ENCODE measurements at places on chromosomes 6 and 20. TPM values are rescaled to one million over a fixed set of nuclear protein-coding genes. Genes with fewer than 3 reads are reported as not detected.

DNA sequence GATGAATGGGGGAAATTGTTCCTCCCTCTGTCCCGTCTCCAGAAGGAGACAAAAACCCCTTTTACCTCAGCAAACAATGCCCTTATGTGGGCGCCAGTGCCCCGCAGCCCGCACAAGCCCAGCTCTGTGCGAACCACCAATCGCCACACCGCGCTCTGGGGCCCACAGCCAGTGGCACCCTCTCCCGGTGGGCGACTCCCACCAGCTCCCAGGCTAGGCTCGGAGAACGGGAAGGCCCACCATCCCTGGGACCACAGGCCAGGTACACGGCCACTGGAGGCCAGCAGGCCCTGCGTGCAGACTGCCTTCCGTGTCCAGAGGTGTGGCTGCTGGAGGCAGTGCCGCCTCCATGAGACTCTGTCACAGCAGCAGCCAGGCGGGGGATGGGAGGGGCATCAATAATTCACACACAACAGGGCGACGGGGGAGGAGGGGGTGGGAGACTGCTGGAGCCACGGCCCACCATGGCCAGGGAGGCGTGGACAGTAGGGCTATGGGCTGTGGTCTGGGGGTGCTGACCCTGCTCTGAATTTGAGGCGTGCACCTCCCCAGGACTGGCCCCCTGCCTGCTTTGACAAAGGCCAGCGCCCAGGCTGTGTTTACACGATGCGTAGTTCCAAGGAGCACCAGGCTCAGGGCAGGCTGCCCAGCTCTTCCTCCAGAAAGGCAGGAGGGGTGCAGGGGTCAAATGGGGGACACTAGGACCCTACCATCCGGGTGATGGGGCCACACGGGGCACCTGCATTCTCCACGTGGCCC lies 105.7 kb downstream of the ASXL1 start:
- DNase-seq, result no peak

DNA sequence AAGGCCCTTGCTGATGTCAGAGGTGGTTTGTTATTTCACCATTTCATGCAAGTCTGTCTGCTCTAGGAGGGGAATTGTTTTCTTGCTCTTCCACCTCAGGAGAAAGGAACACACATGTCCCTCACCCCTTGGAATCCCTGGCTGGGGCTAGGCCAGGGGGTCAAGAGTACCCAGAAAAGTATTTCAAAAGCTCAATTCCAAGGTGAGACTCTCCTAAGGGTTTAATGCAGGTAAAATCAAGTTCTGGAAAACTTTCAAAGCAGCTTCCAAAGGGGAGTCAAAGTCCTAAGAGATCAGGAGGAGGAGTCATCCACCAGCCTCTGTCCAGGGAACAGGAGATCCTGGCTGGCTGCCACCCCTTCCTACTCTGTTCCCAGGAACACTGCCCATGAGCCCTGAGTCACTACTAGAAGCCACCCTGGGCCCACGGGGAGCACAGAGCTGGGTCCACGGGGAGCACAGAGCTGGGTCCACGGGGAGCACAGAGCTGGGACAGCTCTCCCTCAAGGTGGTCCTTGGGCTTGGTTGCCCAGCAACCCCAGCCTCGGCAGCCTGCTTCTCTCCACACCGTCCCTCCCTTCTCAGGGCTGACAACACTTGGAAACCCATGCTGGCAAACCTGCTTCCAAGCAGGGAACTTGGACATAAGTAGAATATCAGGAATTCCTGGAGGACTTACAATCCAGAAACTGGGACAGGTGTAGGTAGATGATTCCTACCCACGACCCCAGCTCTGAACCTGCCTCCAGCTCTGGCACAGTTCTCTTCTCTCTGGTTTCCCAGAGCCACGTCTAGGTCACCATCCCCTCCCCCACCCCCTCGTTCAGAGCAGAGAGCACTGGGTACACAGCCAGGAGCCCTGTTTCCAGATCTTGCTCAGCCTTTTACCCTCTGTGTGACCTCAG lies 35.3 kb upstream of the CDKN1A start:
- no peak for DNase-seq

DNA sequence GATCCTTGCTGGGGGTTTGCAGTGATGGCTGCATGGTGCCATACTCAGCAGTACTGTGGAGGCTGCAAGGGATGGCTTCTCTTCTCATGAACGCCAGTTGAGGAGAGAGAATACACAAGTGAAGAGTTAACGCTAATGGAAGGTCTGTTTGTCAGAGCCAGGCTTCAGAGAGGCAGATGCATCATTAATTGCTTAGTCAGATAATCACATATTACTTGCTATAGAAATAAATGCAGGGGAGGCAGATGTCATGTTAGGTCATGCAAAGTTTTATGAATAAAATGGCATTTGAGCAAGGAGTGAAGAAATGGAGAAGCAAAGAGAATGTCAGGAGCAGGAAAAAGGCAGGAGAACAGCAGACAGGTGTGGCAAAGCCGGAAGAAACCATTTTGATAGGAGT lies 51.2 kb downstream of the CDS2 start:
- no peak for DNase-seq

REV3L gene
- 12.1 TPM for total RNA-seq

- DNase-seq, result no peak
Measured at GRCh38 chr20:24608926-24609667, 139.7 kb downstream of the SYNDIG1 start.

SNX5 gene
- total RNA-seq, result 128 TPM

GABRR1 gene
- not detected for total RNA-seq

DNA sequence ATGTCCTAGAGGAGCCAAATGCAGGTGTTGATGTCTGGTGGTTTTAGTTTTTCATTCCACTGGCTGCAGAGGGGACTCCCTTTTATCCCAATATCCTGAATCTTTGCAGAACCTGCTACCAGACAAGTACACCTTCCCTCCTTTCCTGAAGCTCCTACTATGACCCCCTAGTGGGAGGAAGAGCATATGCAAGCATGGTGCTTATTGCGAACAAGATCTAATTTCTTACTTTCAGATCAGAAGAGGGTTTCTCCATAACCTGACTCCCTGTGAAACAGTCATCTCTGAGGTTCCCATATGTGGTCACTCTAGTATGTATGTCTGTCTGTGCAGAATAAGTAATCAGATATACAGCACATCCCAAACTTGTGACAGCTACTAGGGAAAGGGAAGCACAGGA lies 277.2 kb downstream of the ARHGAP18 start:
- peak; percentile 8 for DNase-seq

DNA sequence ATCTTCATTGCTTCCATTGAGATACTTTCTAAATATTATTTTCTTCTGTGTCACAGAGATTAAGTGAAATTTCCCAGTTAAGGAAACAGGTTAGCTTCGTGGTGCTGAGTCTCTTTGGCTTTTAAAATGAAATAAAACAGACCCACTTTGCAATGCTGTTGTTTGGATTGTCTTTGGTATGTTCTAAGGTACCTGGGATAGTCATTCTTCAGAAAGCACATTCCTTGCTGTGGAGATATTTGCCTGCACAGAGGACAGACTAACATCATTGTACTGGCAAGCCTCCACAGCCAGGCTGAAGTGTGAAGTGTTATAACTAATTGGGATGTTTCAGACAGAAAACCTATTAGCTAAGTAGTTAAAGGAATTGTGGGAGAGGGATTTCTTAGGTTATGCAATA lies 148.8 kb upstream of the EPHA7 start:
- DNase-seq, result no peak

SLC22A7 gene
- total RNA-seq, result not detected

DNA sequence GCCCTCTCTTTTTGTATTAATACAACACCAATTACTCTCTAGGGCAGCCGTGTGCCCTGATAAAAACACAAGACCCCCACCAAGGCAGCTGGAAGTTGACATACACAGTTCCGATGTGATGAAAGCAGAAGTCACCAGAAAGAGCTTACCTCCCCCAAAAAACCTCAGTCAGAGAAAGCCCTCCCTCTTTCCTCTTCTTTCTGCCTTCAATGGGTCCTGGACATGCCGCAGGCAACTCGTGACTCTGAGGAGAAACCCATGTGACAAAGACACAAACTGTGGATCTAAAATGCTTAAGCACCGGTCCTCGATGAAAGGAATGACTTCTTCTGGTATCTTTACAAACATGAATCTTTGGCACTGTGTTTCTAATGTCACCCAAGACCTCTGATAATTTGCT lies 117.7 kb upstream of the CCDC28A start:
- DNase-seq, result no peak

DNA sequence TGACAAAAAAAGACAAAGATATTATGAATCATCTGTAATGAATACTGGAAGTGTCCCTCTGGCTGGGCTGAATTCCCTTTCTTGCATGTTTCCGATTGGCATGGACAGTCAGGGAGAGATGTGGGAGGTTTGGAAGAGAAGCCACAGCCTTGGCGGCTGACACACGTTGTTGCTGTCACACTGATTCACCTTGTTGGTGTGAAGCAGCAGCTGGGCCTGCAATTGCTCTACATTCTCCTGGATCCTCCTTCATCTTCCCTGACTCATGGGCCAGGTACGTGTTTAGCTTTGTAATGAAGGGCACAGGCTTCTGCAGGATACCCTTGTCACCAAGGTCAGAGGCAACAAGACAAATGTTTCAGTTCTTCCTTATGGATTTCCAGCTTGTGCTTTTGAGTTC lies 13.4 kb upstream of the SMIM8 start:
- DNase-seq, result no peak

NOX3 gene
- total RNA-seq, result not detected

RHAG gene
- 327 TPM for total RNA-seq

GRCh38 chr20:13418263-13419229 lies 197.5 kb downstream of the ISM1 start:
- DNase-seq, result no peak

- DNase-seq, result no peak
Measured at GRCh38 chr6:44390158-44390683, 2.7 kb downstream of the CDC5L start.

DNA sequence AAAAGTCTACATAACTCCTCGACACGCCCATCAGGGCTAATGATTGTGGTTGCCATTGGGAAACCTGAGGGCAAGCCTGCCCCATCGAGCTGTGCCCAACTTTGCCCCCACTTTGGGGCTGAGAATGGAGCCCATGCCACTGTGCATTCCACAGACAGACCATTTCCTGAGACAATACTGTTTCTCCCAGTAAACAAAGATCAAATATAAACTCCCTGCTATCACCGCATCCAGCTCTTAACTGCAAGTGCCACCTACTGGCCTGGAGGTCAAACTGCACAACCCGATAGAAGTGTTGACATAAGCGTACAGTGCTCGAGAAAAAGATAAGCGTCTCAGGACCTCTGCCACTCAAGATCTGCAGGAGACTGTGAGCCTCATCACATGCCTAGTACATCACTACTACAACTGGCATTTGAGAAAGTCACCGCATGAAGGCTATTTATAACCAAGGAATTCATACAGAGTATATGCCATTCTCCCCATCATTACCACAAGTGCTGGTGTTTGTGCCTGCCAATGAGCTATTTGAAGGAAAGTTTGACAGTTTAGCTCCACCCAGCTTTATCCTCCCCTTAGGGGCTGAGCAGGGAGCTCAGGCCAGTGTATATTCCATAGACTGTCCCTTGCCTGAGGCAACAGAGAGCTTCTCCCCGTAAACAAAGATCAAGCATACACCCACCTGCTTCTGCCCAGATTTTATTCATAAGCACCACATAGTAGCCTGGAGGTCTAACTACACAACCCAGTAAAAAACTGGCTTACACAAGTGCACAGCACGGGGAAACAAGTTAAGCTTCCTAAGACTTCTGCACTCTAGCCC lies 4.5 kb upstream of the DEFB126 start:
- DNase-seq, result peak; percentile 11

VNN1 gene
- total RNA-seq, result not detected

- DNase-seq, result no peak
Measured at GRCh38 chr6:158104696-158105095, 63.4 kb downstream of the SERAC1 start.

DNA sequence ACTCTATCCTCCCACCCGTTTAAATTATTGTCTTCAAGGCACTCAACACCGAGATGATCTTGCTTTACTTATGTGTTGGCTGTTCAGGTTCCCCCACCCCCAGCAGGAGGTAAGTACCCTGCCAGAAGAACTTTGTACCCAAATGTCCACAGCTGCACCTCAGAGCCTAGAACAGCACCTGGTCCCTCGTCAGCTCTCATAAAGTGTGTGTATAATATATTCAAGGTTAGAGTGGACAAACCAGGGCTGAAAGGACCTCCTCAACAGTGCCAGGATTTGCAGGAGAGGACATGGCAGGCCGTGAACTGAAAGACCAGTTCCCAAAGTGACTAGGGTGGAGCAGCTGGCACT lies 5.9 kb upstream of the CPXM1 start:
- DNase-seq, result no peak

GRCh38 chr6:4459032-4459431 lies 317.2 kb upstream of the CDYL start:
- DNase-seq, result no peak

- no peak for DNase-seq
Measured at GRCh38 chr6:46989398-46989797, 52.7 kb downstream of the ADGRF1 start.

WFDC10A gene
- total RNA-seq, result not detected

NOTCH4 gene
- total RNA-seq, result 2.7 TPM

SLC17A9 gene
- total RNA-seq, result 0.27 TPM

SLC32A1 gene
- total RNA-seq, result not detected

DNA sequence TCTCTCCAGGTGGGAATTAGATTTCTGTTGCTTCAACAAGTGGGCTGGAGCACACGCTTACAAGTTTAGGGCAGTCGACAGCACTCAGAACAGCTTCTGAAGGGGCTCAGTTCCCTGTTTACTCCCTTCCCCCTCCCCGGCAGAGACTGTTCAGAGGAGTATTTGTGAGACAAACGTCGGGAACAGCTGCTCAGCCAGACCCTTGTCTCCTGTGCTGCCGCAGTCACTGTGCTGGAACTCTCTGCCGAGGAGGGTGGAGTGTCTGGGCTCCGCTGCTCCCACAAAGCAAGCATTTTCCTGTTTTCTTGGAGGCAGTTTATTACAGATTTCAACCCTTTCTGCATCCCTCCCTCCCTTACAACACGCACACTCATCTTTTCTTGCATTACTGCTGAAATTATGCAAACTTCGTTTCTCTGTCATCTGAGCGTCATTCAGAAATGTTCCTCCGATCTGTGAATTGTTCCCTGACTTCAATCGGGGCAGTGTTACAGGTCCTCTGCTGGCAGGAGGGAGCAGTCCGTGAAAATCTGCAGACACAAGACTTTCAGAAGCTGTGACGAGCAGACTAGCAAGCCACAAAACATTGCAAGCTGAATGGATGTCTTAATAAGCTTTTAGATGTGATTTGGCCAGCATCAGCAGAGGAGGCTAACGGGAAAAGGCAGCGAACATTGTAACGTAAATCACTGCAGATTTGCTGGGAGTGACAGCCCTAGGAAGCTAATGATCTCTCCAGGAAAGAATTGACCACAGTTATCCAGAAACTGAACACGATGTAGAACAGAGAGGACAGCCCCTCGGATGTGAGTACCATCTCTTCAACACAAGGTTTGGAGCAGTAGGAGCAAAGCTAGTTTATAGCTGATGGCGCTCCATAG lies 76.2 kb downstream of the LYRM2 start:
- no peak for DNase-seq

FAM217A gene
- total RNA-seq, result not detected
